ENCODE measurements at places on chromosomes 2 and 18. TPM values are rescaled to one million over a fixed set of nuclear protein-coding genes. Genes with fewer than 3 reads are reported as not detected.

The MYO5B gene
- 6.2 TPM for total RNA-seq

The IL36B gene
- total RNA-seq = not detected

The COBLL1 gene
- 3.0 TPM for total RNA-seq

The KATNAL2 gene
- 2.2 TPM for total RNA-seq

The SIX3 gene
- total RNA-seq = not detected

The DTNA gene
- 1.7 TPM for total RNA-seq

The ALPI gene
- total RNA-seq = 0.19 TPM

DNA sequence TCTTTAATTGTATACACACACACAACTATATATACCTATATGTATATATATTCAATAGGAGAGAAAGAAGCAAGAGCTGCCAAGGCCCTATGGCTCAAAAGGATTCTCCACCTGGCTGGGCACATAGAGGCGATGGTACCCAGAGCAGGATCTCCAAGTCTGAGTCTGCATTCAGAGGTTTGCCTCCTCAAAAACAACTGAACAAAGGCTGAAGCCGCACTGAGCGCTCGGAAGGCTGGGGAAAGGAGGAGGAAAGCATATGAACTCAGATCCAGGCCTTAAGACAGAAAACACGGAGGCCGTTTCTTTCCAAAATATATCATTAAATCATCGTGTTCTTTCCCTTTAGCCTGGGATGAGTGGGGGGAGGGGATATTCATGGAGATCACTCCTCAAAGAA is 3.6 kb downstream of the HOXD12 start:
- DNase-seq = no peak

- DNase-seq = no peak
Measured at GRCh38 chr2:54482715-54483114, 26.6 kb downstream of the SPTBN1 start.

DNA sequence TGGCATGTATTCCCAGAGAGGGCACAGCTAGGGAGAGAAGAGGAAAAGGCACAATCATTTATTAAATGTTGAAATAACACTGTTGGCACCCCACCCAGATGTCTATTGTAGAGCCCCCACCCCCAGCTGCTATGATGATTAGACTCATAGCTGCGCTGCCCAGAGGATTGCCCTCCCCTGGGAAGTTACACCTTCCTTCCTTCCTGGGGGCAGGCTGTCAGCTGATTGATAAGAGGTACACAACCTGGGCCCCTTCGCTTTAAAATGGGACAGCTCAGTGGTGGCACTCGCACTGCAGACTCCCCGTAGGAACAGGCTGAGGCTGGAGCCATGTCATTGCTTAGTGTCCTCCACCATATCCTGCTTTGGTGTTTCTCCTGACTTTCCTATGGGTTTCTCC is 18.1 kb downstream of the TEX51 start:
- DNase-seq = no peak

DNA sequence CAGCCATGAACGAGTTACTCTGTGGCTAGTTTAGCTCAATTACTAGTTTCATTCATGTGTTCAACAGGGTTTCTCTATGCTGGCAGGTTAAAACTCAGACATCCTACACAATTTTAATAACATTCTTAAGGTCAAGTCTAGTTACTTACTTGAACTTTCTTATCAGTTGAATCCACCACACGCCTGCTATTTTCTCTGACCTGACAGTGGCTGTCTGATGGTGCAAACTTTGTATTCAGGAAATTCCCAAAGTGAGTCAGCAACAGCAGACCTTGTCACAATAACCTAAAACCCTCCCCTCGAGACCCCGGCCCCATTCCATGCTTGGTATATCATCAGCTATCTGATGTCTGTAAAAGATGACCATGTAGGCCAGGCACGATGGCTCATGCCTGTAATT is 20.8 kb upstream of the CIDEA start:
- DNase-seq = no peak

DNA sequence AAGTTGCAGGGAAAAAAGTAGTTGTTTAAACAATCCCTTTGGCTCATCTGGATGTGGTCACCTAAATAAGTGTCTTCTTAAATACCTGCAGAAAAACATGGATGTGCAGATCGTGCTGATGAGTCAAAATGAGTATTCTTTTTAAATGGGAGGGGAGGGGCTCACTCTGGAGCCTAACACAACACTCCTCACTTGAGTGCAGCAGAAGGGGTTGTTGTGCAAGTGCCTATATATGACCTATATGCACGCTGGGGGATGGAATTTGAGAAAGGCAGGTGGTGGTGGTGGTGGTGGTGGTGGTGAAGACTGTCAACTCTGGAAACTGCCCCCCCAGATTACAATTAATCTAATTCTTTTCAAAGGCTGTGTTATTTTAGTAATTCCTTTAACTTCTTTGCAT is 77.9 kb upstream of the FAM124B start:
- DNase-seq = no peak

- DNase-seq = no peak
Measured at GRCh38 chr2:191325651-191326365, 80.6 kb downstream of the MYO1B start.

DNA sequence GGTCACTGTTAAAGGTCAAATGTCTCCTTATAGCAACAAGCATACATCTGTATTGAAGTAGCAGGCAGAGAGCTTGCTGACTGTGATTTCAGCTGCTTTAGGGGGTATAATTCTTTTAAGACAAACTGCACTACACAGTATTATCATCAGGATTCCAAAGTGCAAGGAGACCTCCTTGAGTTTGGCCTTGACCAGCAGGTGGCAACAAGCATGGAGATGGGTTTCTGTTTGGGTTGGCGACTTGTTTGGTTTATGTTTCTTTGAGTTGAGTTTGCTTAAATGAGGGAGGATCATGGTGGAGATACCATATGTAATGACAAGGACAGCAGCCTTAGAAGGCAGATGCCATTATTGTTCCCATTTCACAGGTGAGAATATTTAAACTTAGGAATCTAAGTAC is 681.0 kb upstream of the ID2 start:
- no peak for DNase-seq

GRCh38 chr2:161415034-161415986 is 787 bp upstream of the TBR1 start:
- DNase-seq = no peak

DNA sequence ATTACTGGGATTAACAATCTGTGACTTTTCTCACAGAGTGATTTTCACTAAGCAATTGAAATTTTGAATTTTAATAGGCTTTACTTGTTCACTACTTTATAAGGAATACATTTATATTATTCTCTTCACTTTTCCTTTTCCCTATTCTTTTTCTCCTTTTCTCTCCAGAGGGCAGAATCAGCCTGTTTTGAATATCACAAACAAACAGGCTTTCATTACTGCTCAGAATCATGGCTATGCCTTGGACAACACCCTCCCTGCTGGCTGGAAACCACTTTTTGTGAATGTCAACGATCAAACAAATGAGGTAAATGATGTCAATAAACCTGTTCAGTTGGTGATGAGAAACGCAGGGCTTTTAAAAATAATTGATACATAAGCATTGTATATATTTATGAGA is 35.3 kb downstream of the CPS1 start:
- no peak for DNase-seq

GRCh38 chr2:75241696-75242095 is 42.4 kb upstream of the TACR1 start:
- no peak for DNase-seq

DNA sequence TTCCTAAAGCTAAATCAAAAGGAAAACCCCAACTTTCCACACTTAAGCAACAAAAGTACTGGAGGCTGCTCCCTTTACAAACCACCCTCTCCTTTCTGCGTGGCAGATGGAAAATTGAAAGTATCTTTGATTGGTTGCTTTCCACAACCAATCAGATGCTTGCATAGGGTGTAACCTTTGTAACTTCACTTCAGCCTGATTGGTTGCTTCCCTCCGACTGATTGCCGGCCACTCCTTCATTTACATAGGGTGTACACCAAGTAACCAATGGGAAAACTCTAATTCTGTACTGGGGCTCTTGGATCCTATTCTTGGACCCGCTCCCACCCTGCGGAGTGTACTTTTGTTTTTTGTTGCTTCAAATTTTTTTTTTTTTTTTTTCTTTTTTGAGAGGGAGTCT is 297.7 kb downstream of the NCKAP5 start:
- DNase-seq = no peak

DNA sequence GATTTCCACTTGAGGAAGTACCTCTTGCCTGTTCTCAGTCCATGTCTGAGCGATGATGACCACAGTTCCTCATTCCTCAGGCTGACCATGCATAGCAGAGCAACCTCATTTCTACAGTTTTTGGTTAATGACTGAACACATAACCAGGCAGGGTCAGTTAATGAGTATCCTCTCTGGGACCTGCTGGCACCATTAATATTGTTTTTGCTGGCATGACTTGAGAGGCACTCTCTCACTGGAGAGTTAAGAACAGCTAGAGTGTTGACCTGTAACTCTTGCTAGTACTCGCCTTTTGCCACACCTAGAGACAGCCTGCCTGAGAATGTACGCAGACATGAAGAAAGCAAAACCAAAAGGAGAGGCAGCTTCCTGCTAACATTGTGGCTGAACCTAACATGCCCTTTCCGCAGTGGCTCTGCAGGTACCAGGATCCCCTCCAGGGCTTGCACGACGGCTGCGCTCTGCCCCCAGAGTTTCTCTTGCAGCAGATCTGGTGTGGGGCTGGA is 23.9 kb downstream of the PECR start:
- DNase-seq = peak; percentile 49

DNA sequence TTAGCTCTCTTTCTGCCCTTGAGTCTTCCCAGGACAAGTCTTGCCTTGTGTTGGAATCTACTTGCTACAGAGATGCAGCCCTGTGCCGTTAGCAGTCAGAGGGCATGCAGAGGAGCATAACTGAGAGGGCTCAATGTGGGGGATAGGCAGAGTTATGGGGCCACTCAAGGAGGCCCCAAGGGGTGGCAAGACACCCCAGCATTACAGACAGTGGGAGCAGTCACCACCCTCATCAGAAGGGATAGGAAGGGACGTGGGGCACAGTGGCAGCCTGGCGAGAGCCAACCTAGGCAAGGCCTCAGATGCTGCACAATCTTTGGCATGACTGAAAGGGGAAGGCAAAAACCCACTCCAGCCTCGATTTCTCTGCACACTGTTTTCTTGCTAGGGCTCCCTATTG is 169.1 kb downstream of the TMEM18 start:
- DNase-seq = no peak

Data from thymus (tissue), 14 donors.